BJ (cell line): ENCODE measurements at places on chromosomes 5 and 9. TPM values are rescaled to one million over a fixed set of nuclear protein-coding genes. Genes with fewer than 3 reads are reported as not detected.
A peak's percentile ranks its signal among the peaks of the same experiment; 100 is the strongest.

DNA sequence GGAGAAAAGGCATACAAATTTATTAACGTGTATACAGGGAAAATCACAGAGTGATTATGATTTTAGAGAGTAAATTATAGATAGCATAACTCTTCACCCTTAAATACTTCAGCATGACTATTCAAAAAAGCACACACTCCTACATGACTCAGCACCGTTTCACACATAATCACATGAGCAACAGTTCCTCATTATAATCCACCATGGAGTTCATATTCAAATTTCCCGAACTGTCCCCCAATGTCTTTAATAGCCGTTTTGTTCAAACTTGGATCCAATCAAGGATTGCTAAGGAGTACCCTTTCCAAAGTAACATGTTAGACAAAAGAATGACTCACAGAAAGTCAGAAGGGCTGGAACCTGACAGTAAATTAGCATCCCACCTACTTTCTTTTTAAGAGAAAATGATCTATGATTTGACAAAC, 32.1 kb downstream of the RAPGEF1 start:
- no peak for DNase-seq

DNA sequence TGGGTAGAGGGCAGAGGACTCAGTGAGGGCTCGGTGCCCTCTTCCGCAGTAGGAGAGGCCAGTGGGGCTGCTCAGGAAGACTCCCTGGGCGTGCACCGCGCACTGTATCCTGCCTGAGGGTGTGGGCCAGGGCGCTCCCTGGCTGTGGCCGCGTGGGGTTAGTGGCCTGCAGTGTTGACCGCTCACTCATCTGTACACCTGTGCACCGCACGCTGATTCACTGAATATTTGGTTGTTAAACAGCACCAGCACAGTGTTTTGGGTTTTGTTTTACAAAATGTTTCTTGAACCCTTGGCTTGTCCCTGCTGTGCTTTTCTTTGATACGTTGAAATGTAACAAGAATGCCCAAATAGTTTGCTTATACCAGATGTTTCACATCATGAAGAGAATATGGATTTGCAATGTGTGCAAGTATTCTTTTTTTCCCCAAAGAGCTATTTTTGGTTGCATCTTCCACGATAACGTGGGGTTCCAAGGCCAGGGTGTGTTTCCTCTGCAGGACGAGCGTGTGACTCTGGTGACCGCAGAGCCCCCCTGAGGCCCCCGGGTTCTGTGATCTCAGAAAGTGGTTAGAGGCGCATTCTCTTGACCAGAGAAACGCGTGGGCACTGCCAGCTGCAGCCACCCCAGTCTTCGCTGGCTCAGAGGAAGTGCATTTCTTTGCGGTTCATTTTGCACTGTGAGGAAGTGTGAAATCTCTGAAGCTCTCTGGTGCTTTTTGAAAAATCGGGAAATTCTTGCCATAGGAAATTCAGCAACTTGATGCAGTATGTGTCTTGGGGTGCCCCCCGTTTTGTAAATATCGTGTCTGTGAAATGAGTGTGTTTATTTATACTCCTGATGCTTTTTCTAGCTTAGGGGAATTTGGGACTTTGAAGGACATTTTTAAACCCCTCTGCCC, 46.9 kb downstream of the AHRR start:
- DNase-seq = peak; percentile 71

GRCh38 chr9:129609486-129610212, 11.3 kb downstream of the C9orf50 start:
- no peak for DNase-seq

GRCh38 chr5:142219146-142219545, 105.7 kb downstream of the SPRY4 start:
- no peak for DNase-seq

DNA sequence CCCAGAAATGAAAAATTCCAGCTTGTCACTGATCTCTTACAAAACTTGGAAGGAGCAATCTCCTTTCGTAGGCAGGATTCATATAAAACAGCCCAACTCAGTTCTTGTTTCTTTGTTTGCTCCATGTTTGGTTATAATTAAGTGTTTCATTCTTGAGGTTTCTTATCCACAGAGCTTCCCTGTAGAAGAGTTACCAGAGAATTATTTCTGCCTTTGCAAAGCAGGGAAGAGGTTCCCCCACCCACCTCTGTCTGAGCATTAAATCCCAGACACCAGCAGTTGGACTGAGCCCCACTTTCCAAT, 34.1 kb upstream of the RAI14 start:
- peak; percentile 66 for DNase-seq

DNA sequence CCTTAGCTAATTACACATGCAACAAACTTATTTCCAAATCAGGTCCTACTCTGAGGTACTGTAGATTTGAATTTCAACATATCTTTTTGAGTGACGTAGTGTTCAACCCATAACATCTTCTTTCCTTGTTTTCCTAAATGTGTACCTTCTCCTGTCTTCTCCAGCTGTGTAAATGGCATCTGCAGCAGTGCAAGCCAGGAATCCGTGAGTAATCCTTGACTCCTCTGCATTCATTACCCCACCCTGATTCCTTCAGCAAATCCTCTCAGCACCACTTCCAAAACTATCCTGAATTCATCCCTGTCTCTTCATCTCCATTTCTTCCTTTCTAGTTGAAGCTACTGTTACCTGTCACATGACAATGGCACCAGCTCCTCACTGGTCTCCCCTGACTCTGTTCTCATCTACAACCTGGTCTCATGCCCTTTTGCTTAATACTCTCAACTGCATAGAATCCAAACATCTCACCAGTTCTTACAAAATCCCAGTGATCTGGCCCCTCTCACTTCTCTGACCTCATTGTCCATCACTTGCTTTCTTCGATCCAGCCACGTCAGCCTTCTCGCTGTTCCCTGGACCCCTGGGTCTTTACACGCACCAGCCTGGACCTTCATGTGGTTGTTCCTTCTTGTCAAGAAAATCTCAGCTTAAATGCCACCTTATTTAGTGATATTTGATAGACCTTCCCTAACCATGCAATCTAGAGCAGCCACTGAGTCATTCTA, 14.6 kb upstream of the TRAF1 start:
- no peak for DNase-seq

GRCh38 chr5:57878301-57878722, 395.7 kb upstream of the ACTBL2 start:
- no peak for DNase-seq

GRCh38 chr5:86679529-86679928, 61.8 kb downstream of the COX7C start:
- peak; percentile 19 for DNase-seq

- no peak for DNase-seq
Measured at GRCh38 chr5:134638760-134639201, 6.2 kb upstream of the SAR1B start.

- DNase-seq = peak; percentile 63
Measured at GRCh38 chr9:134366223-134367031, 40.2 kb downstream of the RXRA start.

- no peak for DNase-seq
Measured at GRCh38 chr9:134515026-134515821, 126.4 kb upstream of the COL5A1 start.

- DNase-seq = no peak
Measured at GRCh38 chr9:113568571-113569321, 105.2 kb downstream of the RGS3 start.

GRCh38 chr9:134502809-134503211, 138.8 kb upstream of the COL5A1 start:
- DNase-seq = peak; percentile 87

DNA sequence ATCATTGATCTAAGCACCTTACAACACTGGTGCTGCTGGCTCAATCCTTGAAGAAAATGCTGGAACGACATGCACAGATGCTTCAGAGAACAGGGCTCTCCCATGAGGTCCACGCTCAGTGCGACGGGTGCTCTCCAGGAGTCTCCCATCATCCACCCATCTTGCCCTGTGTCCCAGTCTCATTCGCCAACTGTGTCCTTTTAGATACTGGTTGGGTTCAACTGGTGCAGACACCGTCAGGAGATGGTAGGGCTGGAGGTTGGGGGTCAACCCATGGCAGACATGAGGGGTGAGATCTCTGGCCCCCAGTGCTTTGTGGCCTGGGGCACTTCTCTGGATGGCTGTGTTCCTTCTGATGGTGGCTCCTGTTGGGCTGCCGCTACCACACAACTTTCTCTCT, 1.6 kb upstream of the OBP2B start:
- DNase-seq = no peak

DNA sequence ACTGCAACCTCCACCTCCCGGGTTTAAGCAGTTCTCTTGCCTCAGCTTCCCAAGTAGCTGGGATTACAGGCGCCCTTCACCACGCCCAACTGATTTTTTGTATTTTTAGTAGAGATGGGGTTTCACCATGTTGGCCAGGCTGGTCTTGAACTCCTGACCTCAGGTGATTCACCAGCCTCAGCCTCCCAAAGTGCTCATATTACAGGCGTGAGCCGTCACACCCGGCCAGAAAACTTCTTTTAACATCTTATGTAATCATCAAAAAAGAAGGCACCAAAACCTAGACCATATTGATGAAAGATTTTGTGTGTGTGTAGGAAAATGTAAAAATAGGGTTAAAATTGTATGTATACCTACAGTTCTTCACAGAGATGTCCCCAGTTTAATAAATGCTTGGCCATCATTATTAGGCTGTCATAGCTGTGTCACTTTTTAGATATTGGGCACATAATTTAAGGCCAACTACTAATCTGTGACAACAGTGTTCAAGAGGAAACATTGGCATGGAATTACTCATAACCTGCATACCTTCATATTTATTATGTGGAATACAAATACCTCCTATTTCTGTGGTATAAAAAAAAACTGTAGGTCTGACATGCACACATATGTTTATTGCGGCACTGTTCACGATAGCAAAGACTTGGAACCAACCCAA, 44.4 kb downstream of the RAD50 start:
- DNase-seq = no peak

GRCh38 chr9:99075246-99075912, 29.5 kb upstream of the TGFBR1 start:
- DNase-seq = no peak

- DNase-seq = peak; percentile 94
Measured at GRCh38 chr5:74251141-74252035, 389.1 kb downstream of the ENC1 start.

Gene TAF11L5
- polyA plus RNA-seq = not detected in 2 replicates

Gene LIX1
- not detected in 2 replicates for polyA plus RNA-seq

Gene APBA1
- 4.6 and 4.8 TPM in 2 replicates for polyA plus RNA-seq

Gene KCNMB1
- polyA plus RNA-seq = 0.04 TPM in 1 of 2 replicates, not detected in the other

Gene CTSL
- 146 and 200 TPM in 2 replicates for polyA plus RNA-seq

Gene TARS1
- 121 and 228 TPM in 2 replicates for polyA plus RNA-seq
